Renal cortex interstitium (tissue), 15 donors: ENCODE measurements at places on chromosomes 7 and 10. TPM values are rescaled to one million over a fixed set of nuclear protein-coding genes. Genes with fewer than 3 reads are reported as not detected.

The BMPR1A gene
- polyA plus RNA-seq, result 60.8 TPM

The APBB1IP gene
- 1.4 TPM for polyA plus RNA-seq

The FAM25G gene
- not detected for polyA plus RNA-seq

The MRLN gene
- not detected for polyA plus RNA-seq

The TRRAP gene
- polyA plus RNA-seq, result 43.7 TPM

The CLDN12 gene
- 40.4 TPM for polyA plus RNA-seq

The ANKRD30A gene
- not detected for polyA plus RNA-seq

The ST8SIA6 gene
- polyA plus RNA-seq, result 1.6 TPM

The ASZ1 gene
- polyA plus RNA-seq, result not detected

DNA sequence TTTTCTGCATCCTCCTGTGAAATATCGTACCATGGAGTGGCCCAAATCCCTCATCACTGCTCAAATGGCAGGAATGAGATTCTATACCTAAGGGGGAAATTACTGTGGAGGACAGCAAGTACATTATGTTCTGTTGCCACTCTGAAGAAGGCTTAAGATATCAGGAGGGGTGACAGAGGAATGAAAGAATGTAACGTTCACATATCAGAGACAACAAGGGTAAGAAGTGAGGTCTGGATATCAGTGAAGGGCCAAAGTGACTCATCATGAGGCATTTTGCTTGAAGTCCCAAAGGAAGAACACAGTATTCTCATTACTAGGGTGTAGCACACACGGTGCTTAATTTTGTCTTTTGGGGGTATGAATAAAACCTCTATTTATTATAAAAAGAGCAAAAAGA, 71.5 kb upstream of the SLC13A1 start:
- DNase-seq, result no peak

DNA sequence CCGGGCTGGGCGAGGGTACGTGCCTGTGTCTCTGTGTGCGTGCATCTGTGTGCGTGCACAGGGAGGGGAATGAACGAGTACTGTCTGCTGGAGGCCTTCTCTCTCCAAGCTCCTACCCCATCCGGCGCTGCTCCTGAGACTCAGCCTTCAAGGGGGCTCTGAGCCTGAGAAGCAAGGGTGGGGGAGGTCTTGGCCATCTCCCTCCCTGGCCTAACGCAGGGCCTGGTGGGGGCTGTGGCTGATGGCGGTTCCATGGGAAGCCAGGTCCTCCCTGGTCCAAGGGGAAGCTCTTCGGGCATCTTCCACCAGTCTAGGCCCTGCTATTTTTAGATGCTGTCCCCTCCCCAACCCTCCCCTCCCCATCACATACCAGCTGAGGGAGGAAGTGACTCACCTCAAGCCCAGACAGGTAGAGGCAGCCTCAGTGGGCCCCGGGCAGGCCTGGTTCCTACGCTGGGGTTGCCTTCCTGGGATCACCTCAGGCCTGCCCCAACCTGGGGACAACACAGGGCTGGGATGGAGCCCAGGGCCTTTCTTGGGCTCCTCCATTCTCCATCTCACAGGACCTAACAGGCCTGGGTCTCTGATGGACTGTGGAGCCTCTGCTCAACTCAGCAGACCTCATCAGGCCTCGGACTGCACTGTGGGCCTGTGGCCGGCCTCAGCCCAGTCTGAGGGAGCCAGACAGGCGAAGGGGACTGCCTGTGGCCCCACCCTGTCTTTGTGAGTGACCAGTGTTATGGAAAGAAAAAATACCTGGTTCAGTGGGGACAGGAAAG, 32.2 kb downstream of the DNAJB12 start:
- DNase-seq, result no peak

DNA sequence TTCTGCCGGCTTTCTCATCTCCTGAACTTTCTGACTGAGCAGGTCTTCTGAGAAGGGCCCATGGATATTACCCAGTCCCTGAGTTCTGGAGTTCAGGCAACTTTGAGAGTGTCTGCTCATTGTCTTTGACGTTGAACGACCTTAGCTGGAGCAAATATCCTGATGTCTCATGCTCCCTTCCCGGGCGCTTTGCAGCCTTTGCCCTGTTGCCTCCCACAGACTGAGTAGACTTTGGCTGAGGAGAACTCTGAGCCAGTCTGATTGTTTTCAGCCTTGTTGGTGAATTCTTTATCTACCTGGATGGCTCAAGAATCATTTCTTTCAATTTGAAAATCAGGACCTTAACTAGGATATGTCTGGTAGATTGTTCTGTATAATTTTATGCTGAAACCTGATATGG, 353.7 kb downstream of the GLRX3 start:
- DNase-seq, result no peak

- no peak for DNase-seq
Observed at GRCh38 chr7:21603972-21604749, 61.3 kb downstream of the DNAH11 start.

- DNase-seq, result no peak
Observed at GRCh38 chr7:1022801-1023465, 21.4 kb upstream of the GPR146 start.

- DNase-seq, result no peak
Observed at GRCh38 chr10:95552679-95553342, 8.4 kb downstream of the SORBS1 start.

GRCh38 chr10:20085115-20085514, 268.9 kb downstream of the PLXDC2 start:
- DNase-seq, result no peak

GRCh38 chr7:90933984-90934383, 330.2 kb upstream of the FZD1 start:
- DNase-seq, result no peak

- no peak for DNase-seq
Observed at GRCh38 chr10:79189181-79189580, 120.4 kb downstream of the ZMIZ1 start.

DNA sequence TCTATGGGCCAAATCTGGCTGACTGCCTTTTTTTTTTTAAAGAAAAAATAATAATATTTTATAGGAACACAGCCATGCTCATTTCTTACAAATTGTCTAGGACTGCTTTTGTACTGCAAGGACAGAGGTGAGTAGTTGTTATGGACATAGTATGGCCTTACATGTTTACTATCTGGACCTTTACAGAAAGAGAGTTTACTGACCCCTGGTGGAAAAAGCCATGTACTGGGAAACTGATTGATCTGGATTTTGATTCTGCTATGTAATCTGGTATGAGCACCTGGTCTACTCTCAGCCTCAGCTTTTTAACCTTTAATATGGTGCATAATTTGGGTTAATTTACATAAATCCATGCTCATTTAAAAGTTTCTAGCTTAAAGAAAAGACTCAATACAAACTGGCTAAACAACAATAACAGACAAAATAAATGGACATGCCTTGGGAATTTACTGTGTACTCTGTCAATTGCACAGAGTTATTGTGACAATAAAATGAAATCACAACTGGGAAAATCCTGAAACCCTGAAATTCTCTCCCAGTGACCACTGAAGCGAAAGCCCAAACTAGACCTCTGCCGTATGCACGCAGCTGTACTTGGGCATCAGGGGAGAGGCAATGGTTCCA, 260.7 kb downstream of the BMPER start:
- no peak for DNase-seq

DNA sequence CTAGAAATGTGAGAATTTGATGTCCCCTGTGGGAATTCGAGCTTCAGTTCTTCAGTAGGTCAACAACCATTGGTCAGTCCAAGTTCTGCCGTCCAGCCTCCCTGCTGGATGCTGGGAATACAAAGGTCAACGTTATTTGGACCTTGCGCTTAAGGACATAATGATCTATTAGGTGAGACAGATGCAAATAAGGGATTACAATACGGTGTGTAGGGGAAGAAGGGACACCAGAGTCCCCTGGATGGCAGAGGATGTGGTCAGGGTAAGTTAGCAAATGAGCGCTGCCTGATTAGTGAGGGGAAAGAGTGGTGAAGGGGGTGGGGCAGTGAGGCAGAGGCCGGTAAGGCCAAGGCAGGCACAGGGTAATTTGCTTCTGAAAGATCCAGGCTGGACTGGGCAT, 16.2 kb downstream of the CCNY start:
- DNase-seq, result no peak

DNA sequence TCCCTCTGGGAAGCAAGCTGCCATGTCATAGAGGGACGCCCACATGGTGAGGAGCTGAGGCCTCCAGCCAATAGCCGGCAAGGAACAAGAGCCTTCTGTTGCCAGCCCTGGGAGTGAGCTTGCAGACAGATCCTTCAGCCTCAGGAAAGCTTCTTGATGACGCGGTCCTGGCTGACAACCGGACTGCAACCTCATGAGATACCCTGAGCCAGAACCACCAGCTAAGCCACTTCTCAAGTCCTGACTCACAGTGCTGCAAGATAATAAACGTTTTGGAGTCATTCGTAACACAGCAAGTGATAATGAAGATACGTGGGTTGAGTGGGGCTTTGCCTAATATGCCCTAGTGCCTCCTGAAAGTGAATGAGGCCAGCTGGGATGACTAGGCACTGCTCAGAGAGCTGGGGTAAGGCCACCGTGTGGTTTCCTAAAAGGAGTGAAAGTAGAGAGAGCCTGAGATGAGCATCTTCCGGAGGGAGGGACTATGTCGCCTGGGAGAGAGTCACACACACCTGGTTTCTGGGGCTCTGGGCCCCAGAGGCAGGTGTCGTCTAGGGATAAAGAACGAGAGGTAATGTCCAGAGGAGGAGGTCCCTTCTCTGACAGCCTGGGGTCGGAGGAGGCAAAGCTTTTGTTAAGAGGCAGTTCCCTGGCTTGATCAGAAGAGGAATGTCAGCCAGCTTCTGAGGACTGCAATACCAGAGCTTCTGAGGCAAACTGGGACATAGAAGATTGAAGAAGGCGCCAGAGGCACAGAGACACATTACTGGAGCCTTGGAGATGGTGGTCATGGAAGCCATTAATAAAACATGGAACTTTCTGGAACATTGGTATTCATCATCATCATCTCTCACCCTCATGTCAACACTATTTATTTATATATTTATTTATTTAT, 53.6 kb downstream of the PYROXD2 start:
- no peak for DNase-seq

DNA sequence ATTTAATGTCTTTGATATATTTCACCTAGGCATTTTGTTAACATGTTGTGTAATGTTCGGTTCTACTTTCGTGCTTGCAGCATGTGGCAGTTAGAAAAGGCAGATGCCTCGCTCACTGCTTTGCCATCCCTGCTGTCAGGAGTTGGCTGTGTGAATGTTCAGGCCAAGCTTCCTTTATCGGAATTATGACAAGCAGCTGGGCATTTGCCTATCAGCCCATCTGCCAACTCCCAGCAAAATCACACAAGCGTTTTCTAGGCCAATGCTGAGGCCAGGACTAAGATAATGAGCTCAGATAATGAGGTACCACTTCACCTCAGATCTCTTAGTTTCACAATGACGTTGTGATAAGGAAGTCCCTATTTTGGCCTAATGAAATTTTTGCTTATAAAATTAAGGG, 212.7 kb upstream of the FAM3C start:
- DNase-seq, result no peak

DNA sequence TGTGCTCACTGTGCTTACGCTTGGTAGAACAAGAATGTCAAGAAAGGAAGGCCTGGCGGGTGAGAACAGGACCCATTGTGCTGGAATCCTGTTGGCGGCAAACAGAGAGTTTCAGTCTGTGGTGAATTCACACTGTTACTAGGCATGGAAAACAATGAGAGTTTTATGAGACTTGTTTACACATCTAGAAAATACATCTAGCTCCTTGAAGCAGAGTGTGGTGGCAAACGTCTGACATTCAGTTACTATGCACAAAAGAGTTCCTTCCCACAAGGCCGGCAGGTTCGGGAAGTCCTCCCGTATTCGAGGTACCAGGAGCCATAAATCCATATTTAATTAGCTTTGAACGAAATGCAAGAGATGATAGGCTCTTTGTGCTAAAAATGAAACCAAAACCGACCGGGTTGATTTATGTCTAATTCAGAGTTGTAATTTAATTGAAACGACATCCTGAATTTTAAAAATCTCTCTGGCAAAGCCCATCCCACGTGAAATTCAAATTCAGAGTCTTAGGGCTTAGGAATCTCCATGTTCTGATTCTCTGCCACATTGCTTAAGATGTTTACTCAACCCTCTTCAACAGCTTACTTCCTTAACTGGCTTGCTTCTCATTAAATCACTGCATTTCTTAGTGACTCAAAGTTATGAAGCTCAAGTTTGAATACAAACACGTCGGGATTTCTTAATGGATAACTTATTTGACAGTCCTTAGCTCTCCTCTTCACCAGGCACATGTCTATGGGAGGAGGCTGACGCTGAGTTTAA, 299.9 kb upstream of the PITRM1 start:
- no peak for DNase-seq

DNA sequence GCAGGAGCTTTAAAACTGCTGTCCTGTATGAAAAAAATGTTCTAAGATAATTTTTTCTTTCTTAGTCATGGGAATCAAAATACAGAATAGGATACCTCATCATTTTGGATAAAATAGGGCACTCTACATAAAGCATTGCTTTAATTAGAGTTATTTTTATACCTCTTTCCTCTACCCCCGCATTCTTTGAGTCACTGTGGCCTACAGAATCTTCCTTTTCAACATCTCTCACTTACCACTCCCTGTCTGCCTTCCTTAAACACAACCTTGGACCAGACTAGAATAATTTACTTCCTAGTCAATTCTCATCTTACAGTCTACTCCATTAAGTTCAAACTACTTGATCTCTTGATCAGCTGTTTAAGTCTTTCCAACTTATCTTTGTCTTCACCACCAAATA, 462.3 kb downstream of the PHTF2 start:
- no peak for DNase-seq

DNA sequence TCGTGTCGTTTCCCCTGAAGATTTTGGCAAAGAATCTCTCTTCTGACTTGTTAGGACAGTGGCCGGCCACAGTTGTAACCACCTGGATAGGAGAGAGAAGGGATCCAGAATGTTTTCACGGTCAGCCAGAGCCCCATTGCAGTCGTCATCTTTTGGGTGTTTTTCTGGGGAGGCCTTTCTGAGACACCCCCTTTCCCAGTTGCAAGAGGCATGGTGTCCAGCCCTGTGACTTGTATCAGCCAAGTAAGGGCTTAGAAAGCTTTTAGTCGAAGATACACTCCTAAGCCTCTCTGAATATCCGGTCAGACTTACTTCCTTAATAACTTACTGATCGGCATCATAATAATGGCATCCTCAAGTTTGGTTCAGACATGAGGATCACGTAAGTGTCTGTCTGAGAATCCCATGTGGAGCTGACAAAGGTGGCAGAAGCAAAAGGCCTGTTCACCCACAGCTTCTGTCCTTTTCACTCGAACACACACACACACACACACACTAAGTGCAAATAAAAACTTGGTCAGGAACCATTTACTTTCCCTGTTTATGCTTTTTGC, 435.7 kb upstream of the GALNT17 start:
- DNase-seq, result no peak

- DNase-seq, result no peak
Observed at GRCh38 chr7:91164506-91164905, 99.7 kb upstream of the FZD1 start.

DNA sequence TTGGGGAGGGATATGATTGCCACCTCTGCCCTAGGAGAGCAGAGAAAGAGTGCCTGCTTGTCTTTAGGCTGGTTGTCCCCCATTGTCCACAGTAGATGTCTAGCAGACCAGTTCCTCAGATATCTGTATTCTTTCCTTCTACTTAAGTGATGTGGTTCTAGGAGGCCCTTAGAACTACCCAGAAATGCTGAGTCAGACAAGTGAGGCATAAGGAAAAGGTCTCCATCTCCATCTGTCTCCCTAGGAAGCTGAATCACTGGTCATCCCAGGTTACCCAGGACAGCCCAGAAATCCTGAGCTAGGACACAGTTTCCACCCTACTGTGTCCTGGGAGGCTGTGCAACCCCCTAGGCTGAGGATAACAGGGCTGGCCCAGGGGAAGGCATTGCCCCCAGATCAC, 93.4 kb upstream of the INHBA start:
- no peak for DNase-seq

GRCh38 chr7:155011086-155011485, 8.2 kb upstream of the PAXIP1 start:
- no peak for DNase-seq

GRCh38 chr10:66321723-66322665, 603.8 kb upstream of the LRRTM3 start:
- DNase-seq, result no peak
